ENCODE measurements at places on chromosomes 11 and 22.

DNA sequence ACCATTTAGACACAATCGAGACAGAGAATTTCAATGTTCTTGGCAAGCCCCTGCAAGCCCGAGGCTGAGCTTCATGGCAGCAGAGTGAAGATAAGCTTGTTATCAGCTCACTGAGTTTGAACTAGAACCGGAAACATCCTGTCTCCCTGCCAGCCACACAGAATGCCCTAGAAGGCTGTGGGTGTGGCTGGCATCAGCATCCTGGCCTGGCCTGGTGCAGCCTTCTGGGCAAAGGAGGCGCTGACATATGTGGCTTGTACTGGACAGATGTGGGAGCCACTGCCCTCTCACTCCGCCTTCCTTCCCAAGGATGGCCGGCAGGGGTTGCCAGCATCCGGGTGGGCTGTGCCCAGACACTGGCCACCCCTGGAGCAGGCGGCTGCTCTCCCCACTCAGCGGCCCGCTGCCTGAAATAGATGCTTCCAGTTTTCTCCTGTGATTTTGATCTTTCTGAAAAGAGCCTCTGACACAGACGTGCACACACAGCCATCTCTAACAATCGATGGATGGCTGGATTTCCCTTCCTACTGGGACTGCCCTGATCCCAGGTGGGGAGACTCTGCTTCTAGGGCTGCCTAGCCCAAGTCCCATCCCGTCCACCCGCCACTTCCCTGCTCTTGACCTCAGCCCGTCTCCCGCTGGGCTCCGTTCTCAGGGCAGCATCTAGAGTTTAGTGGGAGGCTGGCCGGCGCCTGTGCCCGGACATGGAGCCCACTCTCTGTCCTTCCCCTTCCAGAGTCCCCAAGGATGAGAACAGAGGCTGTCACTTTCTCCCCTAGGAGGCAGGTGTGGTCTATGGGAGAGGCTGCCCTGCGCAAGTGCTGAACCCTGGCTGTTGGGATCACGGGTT, 149.7 kb downstream of the CTTN start:
- no peak for DNase-seq

- DNase-seq: no peak
Measured at GRCh38 chr11:115325523-115325922, 178.7 kb downstream of the CADM1 start.

- DNase-seq: no peak
Measured at GRCh38 chr11:94750319-94751217, 17.6 kb upstream of the AMOTL1 start.

DNA sequence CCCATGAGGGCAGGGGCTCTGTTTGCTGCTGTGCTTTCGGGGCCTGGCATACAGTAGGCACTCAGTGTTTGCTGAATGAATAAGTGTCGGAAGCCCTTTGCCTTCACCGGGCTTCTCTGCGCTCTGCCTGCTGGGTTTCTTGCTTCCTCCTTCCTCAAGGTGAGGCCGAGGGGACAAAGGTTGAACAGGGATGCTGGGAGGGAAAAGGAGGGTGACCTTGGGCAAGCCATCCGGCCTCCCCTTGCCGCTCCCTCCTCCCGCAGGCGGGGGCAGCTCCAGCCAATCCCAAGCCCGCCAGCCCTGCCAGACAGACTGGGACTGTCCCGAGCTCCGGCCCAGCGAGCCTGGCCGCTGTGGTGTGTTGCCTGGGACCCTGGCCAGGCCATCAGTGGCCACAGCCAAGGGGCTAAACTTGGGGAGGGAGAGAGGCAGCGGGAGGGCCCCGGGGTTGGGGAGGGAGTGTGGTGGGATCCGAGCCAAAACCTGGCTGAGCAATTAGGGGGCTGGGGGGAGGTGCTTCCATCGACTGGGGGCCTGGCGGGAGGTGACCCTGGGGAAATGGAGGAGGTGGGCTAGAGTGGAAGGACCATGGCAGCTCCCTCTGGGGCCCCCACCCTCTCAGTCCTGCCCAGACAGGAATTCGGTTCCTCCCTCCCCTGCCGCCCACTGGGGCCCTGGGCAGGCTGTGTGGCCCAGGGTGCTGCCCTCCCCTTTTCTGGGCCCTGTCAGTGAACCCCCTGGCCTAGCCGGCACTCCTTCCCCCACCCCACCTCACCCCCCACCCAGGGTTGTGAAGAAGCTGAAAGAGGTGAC, 3.4 kb upstream of the RCOR2 start:
- no peak for DNase-seq

DNA sequence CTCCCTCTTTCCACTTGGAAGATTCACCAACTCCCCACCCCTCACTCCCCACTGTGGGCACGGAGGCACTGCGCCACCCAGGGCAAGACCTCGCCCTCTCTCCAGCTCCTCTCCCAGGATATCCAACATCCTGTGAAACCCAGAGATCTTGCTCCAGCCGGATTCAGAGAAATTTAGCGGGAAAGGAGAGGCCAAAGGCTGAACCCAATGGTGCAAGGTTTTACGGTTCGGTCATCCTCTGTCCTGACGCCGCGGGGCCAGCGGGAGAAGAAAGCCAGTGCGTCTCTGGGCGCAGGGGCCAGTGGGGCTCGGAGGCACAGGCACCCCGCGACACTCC, 397 bp upstream of the CD44 start:
- no peak for DNase-seq
